Common myeloid progenitor, CD34-positive (primary cell): ENCODE measurements at places on chromosomes 12 and 14.
A peak's percentile ranks its signal among the peaks of the same experiment; 100 is the strongest.

DNA sequence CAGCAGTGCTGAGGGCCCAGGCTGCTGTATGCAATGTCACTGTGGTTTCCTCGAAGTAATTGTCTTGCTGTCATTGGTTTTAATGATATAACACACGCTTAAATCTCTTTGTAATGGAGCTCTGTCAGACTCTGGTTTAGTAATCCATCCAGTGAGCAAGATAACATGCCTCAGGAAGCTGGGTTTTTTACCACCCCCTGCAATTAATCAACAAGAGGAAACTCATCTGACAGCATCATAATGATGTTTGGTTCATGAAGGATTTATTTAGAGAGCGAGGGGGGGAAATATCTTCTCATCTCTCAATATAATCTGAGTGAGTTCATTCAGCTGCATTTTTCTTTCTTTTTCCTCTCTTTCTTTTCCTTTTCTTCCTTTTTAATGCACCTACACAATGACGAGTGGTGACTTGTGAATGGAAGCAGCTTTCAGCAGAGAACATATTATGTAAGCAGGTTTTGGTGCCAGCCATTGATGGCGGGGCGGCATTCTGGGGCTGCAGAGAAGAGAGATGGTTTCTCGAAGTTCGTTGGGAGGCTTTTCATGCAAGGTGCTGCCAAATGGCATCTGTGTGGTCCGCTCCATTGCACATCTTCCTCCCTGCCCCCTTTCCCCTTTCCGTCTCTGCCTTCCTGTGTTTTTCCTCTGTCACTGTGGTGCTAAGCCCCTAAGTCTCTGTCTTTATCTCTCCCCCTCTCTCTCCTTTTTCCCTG is 6.7 kb downstream of the RPH3A start:
- peak; percentile 91 for DNase-seq

DNA sequence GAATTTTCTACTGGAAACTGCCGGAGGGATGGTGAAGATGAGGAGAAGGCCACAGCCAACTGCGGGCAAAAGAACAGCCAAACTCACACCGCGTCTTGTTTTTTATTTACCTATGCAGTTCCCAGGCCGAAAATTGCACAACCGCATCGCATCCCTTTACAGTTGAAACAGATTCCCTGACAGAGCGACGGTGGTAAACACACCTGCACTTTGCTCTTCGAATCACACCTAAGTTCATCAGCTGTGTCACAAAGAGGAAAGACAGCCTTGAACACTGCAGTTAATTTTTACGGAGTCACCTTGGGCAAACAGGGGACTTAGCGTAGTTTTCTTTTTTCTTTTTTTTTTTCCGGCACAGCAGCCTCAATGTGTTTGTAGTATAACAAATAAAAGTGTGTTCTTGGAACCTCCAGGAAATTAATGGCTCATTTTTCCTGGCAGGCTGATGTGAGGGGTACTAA is 272.0 kb upstream of the DIO3 start:
- DNase-seq: no peak

DNA sequence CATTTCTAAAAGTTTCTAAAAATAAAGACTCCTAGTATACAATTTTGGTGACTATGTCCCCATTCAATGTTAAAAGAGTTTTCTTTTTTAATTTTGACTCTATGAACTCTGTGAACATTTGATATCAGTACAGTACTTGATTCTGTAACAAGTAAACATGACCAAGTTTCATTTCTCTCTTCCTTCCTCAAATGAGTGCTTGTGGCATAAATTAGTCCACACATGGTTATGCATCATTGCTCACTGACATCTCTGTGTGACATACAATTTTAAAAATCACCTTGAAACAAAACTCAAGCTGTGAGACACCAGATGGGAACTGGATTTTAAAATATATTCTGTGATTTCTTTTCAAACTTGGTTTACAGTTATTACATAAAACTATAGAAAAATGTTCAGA is 253.9 kb upstream of the MDGA2 start:
- peak; percentile 5 for DNase-seq

GRCh38 chr14:31992011-31992447 is 85.1 kb upstream of the ARHGAP5 start:
- no peak for DNase-seq

DNA sequence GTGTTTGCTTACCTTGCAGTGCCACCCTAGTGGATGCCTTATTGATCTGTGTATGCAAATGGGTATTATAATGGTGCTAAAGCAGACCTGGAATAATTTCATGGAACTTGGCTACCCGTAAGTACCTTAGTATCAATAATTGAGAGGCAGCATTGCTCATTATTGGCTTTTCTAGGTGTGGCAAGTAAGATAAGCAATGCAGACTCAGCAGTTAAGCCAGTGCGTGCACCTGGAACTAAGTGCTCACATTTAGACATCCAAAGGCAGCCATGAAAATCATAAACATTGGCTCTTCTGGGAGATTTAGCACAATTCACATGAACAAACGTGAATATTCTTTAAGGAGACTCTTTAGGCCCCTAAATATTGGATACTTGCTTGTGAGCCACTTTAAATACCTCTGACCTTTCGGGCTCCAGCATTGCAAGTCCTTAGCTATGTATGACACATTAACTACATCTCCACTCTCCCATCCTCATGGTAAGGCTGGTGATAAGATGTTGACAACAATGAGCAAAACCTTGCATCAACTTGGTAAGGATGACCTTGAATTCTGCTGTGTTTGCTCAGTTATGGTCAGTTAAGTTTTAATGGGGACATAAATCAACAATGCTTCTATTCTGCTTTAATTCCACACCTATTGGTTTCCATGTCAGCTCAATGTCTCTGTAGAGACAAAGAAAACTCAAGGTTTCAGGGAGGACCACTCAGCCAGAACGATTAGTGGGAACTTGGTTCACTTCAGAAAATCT is 112.0 kb downstream of the SLC5A8 start:
- no peak for DNase-seq

DNA sequence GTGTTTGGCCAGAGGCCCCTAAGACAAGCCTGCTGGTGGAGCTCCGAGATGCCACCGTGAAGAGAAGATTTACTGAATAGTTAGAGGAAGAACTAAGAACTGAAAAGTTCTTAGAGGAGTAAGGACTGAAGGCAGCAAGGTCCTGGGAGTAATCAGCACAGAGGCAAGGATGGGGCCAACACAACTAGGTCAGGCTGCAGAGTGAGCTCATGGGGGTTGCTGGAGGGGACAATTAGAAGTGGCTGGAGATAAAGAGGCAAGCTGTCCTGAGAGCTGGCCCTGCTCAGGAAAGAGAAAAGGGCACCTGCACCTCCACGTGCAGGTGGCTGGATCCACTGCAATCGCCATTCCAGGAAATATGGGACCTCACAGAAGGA is 52.7 kb downstream of the NFKBIA start:
- no peak for DNase-seq

- no peak for DNase-seq
Observed at GRCh38 chr12:68648179-68648578, 37.5 kb downstream of the RAP1B start.

DNA sequence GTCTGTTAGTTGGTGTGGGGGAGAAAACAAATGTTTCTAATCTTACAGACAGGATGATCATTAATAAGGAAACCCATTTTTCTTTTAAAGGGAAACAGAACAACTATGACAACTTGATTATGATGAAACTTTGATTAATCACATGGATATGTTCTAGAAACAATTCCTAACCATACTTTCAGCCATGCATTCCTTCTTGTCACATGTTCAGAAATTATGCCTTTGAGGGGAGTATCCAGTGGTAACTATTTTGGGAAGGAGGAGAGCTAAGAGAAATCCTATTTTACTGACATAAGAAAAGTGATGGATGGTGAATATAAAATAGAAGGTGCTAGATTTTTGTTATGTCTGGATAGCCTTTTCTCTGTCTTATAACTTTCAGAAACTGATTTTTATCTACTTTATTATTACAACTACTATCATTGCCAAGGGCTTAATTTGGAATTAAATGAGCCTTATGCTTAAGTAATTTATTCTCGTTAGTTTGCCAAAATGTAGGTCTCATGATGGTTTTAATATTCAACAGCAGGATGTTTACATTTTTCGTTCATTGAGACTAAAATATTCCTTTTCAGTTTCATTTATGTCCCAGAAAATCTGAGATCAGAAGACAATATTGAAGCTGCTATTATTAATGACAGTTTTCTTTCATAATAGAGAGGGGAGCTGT is 200.1 kb downstream of the TMTC2 start:
- DNase-seq: no peak

DNA sequence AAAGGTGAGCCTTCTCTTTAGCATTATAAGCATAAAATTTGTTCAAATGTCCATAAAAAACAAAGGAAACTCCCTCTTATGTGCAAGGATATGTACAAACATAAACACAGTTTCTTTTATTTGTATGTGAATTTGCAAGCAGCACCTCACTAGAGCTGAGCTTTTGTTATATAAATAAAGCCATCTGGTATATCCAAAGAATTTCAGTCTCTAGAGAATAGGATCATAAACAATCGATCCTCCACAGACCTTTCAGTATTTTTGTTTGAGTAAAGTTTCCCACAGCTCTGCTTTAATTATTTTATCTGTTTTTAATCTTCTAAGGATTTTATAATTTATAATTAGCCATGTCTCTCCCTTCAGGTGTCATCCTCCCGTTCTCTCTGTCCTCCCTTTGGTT is 89.2 kb downstream of the OTOGL start:
- DNase-seq: no peak

GRCh38 chr14:63727231-63727735 is 582 bp downstream of the SGPP1 start:
- DNase-seq: peak; percentile 40

GRCh38 chr14:76908834-76909233 is 82.6 kb downstream of the LRRC74A start:
- DNase-seq: peak; percentile 95
